Kidney (tissue), 22 donors: ENCODE measurements at places on chromosomes 13 and 19. TPM values are rescaled to one million over a fixed set of nuclear protein-coding genes. Genes with fewer than 3 reads are reported as not detected.

TUBA3C gene
- total RNA-seq = not detected

PLPPR2 gene
- total RNA-seq = 22.5 TPM

PTGER1 gene
- 19.0 TPM for total RNA-seq

ZNF628 gene
- 12.0 TPM for total RNA-seq

FFAR3 gene
- not detected for total RNA-seq
